Caco-2 (cell line): ENCODE measurements at places on chromosomes 3 and 15.

- no peaks in the 10 kb centered on the region for H3K27me3 ChIP-seq
- peak overlapping the region; percentile 48 for H3K27ac ChIP-seq
- no peaks in the 10 kb centered on the region for H3K36me3 ChIP-seq
- peaks cover 48% of the 10 kb centered on the region for H3K4me1 ChIP-seq
These were observed 9.7 kb downstream of the PARP16 start for GRCh38 chr15:65277015-65277414.

- H3K4me1 ChIP-seq, result no peaks in the 10 kb centered on the region
- no peak for DNase-seq
- H3K36me3 ChIP-seq, result no peaks in the 10 kb centered on the region
- no peaks in the 10 kb centered on the region for H3K27me3 ChIP-seq
- H3K27ac ChIP-seq, result no peak overlapping the region
These were observed 149.7 kb upstream of the ATP2B2 start for GRCh38 chr3:10655105-10655504.

- H3K4me1 ChIP-seq, result no peaks in the 10 kb centered on the region
- H3K36me3 ChIP-seq, result no peaks in the 10 kb centered on the region
- no peak for DNase-seq
- no peak overlapping the region for H3K4me3 ChIP-seq
- no peaks in the 10 kb centered on the region for H3K27me3 ChIP-seq
These were observed 577.8 kb downstream of the PYDC2 start for GRCh38 chr3:192038726-192039125.

DNA sequence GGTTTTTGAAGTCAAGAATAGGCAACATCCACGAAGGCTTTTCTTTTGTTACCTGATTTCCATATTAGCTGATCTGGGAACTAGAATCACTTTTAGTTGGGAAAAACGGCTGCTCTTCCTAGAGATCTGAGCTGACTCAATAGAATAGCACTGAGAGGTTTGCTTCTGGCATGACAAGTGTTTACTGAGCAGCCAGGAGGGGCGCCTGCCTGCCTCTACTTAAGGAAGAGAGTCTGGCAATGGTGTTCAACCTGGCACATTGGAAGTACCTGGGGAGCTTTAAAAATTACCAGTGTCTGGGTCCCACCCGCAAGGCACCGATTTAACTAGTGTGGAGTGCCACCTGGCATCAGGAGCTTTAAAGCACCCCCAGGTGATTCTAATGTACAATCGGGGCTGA is 34.4 kb downstream of the FAM43A start:
- H3K4me3 ChIP-seq, result no peak overlapping the region

GRCh38 chr3:17195192-17195611 is 310.4 kb downstream of the PLCL2 start:
- H3K27me3 ChIP-seq, result no peaks in the 10 kb centered on the region
- no peaks in the 10 kb centered on the region for H3K36me3 ChIP-seq
- no peak overlapping the region for H3K4me3 ChIP-seq
- H3K27ac ChIP-seq, result no peak overlapping the region

- no peaks in the 10 kb centered on the region for H3K4me1 ChIP-seq
- H3K36me3 ChIP-seq, result no peaks in the 10 kb centered on the region
- no peak overlapping the region for H3K27ac ChIP-seq
- no peaks in the 10 kb centered on the region for H3K27me3 ChIP-seq
- DNase-seq, result no peak
- no peak overlapping the region for H3K4me3 ChIP-seq
These were observed 696.6 kb upstream of the NAALADL2 start for GRCh38 chr3:174162550-174162949.

DNA sequence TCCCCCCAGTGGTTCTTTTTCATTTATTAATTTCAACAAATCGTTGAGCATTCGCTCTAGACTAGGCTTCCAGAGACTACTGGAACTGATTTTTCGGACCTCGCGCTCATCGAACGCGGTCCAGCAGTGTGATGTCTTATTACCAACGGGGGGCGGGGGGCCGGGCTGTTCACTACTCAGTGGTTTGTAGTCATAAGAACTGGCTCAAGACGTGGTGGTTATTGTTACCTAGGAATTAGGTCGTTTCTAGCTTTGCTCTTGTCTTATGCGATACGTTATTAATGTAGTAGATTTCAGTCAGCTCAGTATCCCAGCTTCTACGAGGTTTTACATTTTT is 858 bp downstream of the RBM5 start:
- no peaks in the 10 kb centered on the region for H3K4me1 ChIP-seq
- DNase-seq, result no peak
- peaks cover 1% of the 10 kb centered on the region for H3K36me3 ChIP-seq
- no peaks in the 10 kb centered on the region for H3K27me3 ChIP-seq
- H3K4me3 ChIP-seq, result peak overlapping the region; percentile 98

- no peak overlapping the region for H3K4me3 ChIP-seq
- peaks cover 9% of the 10 kb centered on the region for H3K4me1 ChIP-seq
- H3K27me3 ChIP-seq, result no peaks in the 10 kb centered on the region
These were observed 4.9 kb upstream of the DYNC1LI1 start for GRCh38 chr3:32575451-32576113.

DNA sequence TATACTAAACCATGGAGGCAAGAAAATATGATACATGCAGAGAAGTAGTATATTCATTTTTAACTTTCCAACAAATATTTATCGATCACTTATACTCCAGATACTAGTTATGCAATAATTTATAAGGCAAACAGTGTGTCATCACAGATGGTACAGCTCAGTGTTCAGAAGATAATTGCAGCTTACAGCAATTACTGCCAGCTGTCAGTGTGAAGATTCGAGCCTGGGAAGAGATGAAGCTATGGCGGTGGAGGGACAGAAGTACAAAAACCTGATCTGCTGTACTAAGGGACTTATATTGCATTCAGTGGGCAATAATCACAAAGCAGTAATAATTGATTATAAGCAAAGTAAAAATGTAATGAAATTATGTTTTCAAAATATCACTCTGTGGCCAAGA is 170.6 kb upstream of the EPHA3 start:
- H3K4me3 ChIP-seq, result no peak overlapping the region
- no peaks in the 10 kb centered on the region for H3K4me1 ChIP-seq
- H3K27ac ChIP-seq, result no peak overlapping the region
- DNase-seq, result no peak
- no peaks in the 10 kb centered on the region for H3K36me3 ChIP-seq

DNA sequence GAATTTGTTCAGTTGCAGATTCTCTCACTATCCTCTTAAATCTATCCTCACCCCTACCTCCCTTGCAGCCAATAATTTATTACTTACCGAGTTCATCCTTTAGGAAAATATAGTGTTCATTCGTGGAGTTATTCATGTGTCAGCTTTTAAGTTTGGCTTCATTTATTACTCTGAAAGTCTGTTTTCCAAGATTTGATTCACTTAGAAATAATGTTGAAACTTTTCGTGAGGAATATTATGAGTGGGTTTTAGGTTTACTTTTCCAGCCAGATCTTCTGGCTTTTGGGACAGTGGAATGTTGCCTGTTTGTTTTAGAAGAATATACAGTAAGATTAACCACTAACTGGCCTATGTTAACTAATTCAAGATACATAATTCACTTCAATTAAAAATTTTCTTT is 161.0 kb upstream of the CGNL1 start:
- H3K4me1 ChIP-seq, result peaks cover 4% of the 10 kb centered on the region
- H3K27me3 ChIP-seq, result no peaks in the 10 kb centered on the region
- DNase-seq, result no peak
- no peak overlapping the region for H3K27ac ChIP-seq
- no peak overlapping the region for H3K4me3 ChIP-seq

DNA sequence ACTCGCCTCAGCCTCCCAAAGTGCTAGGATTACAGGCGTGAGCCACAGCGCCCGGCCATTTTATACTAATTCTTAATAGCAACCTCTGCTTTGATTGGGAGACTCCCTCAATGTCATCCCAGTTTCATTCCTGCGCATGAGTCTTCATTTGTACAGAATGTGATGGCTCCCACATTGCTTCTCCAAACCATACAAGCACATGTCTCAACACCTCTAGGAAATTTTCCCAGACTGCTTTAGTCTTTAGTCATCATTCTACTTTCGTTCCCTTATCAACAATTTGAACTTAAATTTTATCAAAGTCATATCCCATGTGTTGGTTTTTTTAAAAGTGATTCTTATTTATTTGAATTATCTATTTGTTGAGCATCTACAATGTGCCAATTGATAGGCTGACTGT is 58.1 kb downstream of the SNX4 start:
- no peak overlapping the region for H3K4me3 ChIP-seq
- no peak overlapping the region for H3K27ac ChIP-seq
- H3K4me1 ChIP-seq, result peaks cover 8% of the 10 kb centered on the region
- H3K27me3 ChIP-seq, result no peaks in the 10 kb centered on the region
- H3K36me3 ChIP-seq, result peaks cover 2% of the 10 kb centered on the region; the same call in 1 of the 2 replicates

GRCh38 chr3:150275941-150276340 is 132.2 kb upstream of the TSC22D2 start:
- no peaks in the 10 kb centered on the region for H3K36me3 ChIP-seq
- H3K27ac ChIP-seq, result no peak overlapping the region
- no peak for DNase-seq
- H3K27me3 ChIP-seq, result no peaks in the 10 kb centered on the region
- H3K4me3 ChIP-seq, result no peak overlapping the region

DNA sequence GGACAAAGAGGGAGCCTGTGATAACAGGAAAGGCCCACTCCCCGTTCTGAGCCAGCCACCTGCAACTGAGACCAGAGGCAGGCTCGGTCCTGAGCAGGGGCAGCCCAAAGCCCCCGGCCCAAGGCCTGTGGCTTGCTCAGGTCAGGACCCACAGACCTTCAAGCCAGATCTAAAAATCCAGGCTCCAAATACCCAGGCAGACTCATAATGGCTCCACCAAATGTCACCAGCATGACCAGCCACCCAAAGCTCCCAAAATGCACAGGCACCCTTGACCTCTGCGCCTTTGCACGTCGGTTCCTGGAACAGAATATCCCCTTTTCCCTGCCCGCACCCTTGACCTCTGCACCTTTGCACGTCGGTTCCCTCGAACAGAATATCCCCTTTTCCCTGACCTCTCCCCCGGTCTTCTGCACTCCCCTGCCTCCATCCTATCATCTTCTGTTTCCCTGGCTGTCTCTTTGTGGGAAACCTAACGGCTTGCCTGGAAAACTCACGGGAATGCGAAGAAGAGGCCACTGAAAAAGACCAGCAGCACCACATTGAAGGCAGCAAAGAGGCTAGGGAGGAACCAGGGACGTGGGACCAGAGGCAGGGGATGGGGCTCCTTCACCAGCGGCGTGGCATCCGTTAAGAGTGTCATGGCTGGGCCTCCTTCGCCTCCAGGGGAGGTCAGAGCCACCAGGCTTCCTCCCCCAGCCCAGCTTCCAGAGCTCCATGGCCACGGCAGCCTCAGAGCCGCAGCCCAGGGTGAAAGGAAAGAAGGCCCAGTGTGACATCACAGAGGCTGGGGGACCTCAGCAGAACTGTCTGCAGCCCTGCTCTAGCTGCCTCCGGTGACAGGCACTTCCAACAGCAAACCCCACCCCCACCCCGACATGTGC is at the start of gene ZDHHC19:
ZDHHC19 (minus strand) TSS at position 728 of the 884 bp plus-strand sequence; CDS start at position 643, 85 bp downstream.
- no peaks in the 10 kb centered on the region for H3K27me3 ChIP-seq
- H3K27ac ChIP-seq, result no peak within 1 kb of the TSS
- DNase-seq, result no peak
- peaks cover 9% of the 10 kb centered on the region; the same call in 1 of the 2 replicates for H3K4me1 ChIP-seq
- H3K4me3 ChIP-seq, result no peak within 1 kb of the TSS

DNA sequence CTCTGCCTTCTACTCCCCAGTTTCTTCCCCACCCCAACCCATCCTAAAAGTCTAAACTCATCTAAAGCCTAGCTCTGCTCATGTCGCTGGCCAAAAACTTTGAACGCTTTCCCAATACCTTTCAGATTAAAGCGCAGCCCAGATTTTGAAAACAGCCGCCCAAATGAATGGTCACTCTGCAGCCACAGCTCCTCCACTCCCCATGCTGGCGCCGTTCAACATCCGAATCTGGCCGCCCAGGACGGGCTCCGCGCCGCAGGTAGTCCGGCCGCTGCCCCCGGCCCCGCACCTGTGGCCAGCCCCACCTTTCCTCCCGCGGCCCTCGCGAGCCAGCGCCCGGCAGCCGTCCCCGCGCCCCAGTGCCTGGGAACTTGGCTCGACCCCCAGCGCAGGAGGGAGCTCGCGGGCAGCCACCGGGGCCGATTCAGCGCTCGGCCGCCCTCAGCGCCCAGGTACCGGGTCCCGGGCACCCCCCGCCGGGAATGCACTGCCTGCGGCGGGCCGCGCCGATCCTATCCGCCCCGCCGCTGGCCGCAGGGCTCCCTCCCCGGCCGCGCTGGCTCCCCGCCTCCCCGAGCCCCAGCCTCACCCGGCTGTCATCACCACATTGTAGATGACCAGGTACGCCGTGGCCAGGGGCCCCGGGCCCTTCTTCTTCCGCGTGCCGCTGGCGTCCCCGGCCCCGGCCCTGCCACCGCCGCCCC is 417 bp downstream of the HACD2 start:
- H3K36me3 ChIP-seq, result no peaks in the 10 kb centered on the region; the same call in none of the 2 replicates

- H3K4me1 ChIP-seq, result no peaks in the 10 kb centered on the region
- H3K36me3 ChIP-seq, result no peaks in the 10 kb centered on the region
- H3K27me3 ChIP-seq, result no peaks in the 10 kb centered on the region
- H3K27ac ChIP-seq, result no peak overlapping the region
- no peak for DNase-seq
These were observed 696.9 kb downstream of the ZNF385D start for GRCh38 chr3:21054064-21054463.

DNA sequence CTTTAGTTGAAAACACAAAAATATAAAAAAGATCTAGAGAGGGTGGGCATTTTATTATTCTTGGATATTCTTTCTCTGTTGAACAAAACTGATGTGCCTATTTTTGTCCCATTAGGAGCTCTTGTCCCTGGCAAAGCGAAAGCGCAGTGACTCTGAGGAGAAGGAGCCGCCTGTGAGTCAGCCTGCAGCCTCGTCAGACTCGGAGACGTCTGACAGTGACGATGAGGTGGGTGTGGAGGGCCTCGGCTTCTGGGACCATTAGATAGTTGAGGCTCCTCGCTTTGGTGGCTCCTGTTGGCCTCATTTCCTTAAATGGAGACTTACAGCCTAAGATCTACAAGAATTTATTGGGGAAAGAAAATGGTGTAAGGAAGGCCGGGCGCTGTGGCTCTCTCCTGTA is 21.3 kb downstream of the RTF1 start:
- no peaks in the 10 kb centered on the region for H3K27me3 ChIP-seq
- H3K27ac ChIP-seq, result no peak overlapping the region
- H3K4me1 ChIP-seq, result no peaks in the 10 kb centered on the region
- no peak for DNase-seq
